ENCODE measurements at places on chromosomes 3 and 15.
A peak's percentile ranks its signal among the peaks of the same experiment; 100 is the strongest.

DNA sequence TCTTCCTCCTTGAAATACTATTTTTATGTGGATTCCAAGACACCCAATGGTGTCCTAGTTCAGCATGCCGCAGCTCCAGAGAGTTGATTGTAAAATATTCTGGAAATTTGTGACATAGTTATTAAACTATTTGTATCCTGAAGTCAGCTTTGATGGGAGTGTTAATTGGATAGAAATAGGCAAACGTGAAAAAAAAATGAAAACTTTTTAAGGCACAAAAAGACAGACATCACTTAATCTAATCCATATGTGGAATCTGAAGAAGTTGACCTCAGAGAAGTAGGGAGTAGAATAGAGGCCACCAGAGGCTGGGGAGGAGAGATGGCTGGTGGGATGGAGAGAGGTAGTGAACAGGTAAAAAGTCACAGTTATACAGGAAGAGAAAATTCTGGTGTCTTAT is 704.2 kb downstream of the ROBO1 start:
- DNase-seq, result no peak

DNA sequence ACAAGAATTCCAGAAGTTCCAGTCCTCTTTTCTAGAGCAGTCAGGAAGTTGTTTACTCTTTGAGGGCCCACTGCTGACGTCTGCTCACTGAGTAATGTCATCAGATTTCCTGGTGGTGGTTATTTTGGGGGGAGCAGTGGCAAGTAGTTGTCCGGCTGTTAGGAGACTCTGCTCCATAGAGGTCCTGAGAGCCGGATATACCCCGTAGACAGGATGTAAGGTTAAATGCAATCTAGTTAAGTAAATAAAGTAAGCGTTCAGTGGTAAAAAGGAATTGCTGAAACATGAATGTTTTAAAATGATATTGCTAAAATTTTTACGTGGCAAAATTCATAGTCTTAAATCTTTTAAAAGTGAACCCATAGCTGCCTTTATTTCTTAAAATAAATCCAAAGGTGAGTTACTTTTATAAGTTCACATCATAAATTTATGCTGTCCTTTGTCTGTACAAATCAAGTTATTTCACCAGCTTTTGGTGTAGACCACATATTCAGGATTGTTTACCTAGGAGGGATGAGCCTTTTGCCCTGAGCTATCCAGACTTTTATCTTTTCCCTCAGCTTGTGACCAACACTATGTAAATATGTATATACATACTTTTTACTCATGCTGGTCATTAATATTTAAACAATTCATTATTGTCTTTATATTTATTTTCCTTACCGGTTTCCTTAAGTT is 65.8 kb downstream of the PDE8A start:
- no peak for DNase-seq

- no peak for DNase-seq
These were observed 82.1 kb downstream of the FILIP1L start for GRCh38 chr3:100032243-100032642.

GRCh38 chr15:68962465-68962864 is 32.1 kb downstream of the SPESP1 start:
- peak; percentile 1 for DNase-seq

- DNase-seq, result no peak
These were observed 80.6 kb downstream of the LINGO1 start for GRCh38 chr15:77552066-77552465.

DNA sequence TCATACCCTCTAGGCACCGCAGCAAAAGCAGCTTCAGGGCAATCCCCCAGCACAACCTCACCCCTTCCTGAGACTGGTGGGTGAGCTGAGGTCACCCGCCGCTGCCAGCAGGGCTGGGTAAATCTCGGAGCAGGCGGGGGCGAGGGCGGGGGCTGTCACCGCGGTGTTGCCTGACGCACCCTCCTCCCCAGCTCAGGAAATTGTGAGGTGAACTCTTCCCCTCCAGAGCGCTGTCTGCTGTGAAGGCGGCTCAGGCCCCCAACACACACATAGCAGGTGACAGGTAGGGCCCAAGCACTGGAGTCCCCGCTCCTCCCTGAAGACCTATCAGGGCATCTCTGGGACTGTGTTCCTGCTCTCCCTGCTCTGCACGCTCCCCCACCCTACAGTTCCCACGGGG is 30.2 kb upstream of the FURIN start:
- peak; percentile 69 for DNase-seq

DNA sequence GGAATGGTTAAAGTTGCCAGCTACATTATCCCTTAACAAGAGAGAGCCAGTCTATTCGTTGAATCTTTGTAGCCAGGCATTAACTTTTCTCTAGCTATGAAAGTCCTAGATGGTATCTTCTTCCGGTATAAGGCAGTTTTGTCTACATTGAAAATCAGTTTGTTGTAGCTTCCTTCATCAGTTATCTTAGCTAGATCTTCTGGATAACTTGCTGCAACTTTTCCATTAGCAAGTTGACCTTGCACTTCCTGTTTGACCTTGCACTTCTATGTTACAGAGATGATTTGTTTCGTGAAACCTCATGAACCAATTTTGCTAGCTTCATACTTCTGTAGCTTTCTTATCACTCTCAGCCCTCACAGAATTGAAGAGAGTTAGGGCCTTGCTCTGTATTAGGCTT is 24.1 kb downstream of the TOPAZ1 start:
- no peak for DNase-seq

- DNase-seq, result no peak
These were observed 49.2 kb downstream of the LSM3 start for GRCh38 chr3:14227856-14228255.

- DNase-seq, result no peak
These were observed 243.1 kb downstream of the TLE3 start for GRCh38 chr15:69854521-69855181.

- DNase-seq, result no peak
These were observed 151.9 kb upstream of the UBE2E1 start for GRCh38 chr3:23653647-23654525.

DNA sequence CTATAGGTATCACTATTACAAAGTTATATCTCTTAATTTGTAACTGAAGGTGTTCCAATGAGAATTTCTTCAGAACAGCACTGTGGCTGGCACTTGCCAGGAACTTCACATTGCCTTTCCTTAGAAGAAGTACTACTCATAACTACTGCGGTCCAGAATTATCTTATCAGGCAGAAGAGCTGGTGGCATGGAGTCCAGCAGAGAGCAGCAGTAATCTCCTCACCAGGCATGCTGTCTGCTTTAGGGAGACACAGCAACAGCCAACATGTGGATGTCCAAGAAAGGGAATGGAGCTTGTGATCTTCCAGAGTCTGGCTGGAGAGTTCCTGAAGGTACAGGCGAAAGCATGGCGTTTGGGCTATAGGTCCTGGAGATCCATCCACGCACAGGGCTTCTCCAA is 919.7 kb upstream of the NR2F2 start:
- no peak for DNase-seq

DNA sequence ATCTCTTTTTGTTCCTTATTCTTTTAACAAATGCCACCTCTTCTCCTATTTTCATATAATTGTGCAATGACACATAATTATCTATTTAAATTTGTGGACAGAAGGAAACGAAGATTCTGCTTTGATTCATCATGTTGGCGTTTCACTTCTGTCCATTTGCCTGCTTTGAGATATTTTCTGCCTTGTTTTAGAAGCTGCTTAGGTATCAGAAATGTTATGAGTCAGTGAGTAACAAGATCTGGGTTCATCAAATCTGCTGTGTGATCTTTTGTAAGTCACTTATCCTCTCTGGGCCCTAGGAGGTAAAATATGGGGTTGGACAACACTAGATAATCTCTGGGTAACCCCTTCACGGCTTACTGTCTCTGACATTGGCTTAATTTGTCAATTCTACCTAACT is 7.3 kb upstream of the MINDY4B start:
- DNase-seq, result no peak

GRCh38 chr3:126147147-126147931 is 33.0 kb downstream of the ALDH1L1 start:
- no peak for DNase-seq

DNA sequence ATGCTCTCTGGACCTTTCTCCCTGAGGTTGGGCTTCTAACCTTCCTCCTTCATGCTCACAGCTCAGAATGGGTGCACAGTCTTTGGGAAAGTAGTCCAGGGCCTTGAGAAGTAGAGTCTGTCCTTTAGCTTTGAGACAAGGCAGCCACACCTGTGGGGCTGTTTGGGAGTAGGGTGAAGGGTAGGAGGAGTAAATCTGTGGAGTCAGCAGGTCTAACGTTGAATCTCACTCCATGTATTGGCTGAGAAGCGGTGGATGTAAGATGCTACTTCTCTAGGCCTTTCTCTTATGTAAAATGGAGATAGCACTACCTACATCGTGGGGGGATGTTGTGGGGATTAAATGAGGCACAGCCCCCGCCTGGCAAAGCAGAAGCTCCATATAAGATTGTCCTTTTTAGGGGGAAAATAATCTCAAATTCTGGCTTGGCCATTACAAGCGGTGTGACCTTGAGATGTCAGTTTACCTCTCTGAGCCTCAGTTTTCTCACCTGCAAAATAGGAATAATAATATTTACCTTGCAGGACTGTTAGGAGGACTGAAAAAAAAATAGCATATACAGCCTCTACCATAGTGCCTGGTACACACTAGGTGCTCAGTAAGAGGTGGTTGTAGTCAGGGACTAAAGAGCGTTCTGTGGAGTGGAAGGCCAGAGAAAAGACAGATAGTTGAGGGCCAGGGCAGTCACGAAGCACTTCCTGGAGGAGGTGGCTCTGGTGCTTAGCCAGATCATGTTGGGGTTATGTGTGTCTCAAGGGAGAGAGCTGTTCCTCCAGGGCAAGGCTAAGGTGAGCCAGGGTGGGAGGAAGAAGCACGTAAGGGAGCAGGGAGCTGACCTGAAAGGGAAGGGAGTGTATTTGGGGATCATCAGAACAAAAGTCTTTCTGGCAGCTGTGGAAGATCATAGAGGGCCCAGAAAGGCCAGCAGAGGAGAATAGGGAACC is 82.8 kb upstream of the MRPS22 start:
- no peak for DNase-seq

GRCh38 chr15:35181538-35181937 is 96.4 kb upstream of the NANOGP8 start:
- no peak for DNase-seq

DNA sequence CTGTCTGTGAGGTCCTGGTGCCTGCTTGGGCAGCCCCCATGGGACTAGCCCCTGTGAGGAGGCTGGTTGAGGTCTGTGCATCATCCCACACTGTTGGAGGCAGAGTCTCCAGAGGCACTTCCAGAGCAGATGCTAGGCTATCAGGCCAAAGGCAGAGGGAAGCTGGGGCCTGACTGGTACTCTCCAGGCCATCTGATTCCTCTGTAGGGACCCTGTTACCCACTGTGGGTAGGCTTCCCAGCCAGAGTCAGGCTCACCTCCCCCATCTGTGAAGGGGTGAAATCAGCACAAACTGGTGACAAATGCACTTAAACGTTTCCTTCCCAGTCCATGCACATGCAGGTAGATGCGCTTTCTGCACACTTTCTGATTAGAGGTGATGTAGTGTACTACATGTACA is 212.6 kb upstream of the TOPAZ1 start:
- no peak for DNase-seq

DNA sequence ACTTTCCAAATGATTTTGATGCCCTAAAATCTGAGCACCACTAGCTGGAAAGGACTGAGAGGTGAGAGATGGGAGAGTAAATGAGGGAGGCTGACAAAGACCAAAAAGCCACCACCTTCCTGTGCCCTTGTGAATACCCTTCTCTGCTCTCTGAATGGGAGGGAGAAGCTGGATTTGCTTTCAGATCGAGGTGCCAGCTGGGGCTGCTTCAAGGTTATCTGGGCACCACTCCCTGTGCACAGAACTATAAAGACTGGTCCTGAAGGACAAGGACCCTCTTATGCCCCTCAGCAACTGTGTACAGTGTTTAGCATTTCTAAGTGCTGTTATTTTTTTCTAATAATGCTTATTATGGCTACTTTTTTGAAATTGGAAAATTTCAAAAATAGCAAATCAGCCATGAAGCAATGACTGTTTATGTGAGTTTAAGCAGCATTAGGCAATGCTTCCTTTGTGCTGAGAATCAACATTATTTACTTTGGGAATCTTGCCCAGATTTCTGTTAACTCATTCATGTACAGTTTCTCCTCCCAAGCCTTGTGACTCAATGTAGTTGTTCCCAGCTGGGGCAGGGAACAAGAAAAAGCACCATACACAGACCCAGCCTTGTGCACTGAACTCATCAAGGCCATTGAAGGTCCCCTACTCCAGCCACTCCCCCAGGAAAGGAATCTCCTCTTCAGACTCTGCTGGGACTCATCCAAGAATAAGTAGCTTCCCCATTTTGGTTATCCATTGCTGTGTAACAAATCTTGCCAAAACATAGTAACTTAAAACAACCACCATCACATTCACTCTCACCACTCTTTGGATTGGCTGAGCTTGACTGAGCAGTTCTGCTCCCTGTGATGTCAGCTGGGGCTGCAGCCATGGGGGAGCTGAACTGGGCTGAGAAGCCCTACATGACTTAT is 37.3 kb upstream of the CDV3 start:
- DNase-seq, result peak; percentile 42

GRCh38 chr3:40086890-40087883 is 222.3 kb upstream of the EIF1B start:
- no peak for DNase-seq

DNA sequence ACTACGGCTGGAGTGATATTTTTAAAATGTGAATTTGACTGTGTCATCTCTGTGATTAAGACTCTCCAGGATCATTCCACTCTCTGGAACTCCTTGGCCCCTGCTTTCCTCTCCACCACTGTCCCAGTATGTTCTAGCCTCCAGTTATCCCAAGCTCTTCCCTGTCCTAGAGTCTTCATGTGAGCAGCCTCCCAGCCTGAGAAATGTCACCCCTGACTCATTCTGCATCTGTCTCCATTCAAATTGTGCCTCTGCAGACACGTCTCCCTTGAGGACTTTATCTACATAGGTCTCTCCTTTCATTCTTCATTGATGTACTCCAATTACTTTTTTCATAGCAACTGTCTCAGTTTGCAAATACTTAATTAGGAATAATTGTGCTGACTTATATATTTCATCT is 317.7 kb upstream of the ADAMTS9 start:
- no peak for DNase-seq

DNA sequence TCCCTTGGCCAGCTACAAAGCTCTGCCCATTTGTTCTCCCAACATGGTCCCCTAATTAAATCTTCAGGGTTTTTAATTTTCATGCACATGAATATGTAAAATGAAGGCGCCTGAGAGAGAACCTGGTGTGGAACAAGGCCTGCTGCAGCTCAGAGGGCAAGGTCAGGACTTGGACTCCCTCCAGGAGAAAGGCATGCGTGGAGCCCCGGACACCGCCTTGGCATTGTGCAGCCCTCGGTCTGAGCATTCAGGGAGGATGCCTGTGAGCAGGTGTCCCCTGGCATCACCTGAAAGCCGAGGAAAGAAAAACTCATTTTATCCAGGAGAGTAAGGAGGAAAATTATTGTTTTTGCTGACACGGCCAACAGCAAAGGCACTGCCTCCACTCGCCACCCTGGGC is 33.8 kb upstream of the EPHB1 start:
- no peak for DNase-seq

DNA sequence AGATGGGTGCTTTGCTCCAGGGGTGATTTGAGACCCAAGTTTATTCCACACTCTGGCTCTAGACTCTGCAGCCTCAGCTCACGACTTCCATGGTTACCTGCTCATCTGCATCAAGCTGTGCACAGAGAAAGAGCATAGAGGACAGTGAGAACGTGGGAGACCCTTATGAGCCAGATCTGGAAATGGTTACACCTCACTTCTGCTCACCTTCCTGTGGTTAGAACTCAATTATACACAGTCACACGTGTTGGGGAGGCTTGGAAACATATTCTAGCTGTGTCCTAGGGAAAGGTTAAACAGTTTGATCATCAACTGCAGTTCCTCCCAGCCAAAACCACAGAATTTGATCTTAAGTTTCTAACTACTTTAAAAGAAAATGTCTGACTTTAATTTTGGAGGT is 1.8 kb downstream of the FETUB start:
- DNase-seq, result no peak

GRCh38 chr3:138449490-138449889 is 15.1 kb downstream of the ESYT3 start:
- DNase-seq, result no peak

Data from inflammatory macrophage treated with lipopolysaccharide for 4 hours (primary cell).